ENCODE measurements at places on chromosomes 7 and 10. TPM values are rescaled to one million over a fixed set of nuclear protein-coding genes. Genes with fewer than 3 reads are reported as not detected.

MYH16 gene
- total RNA-seq: not detected

DNA sequence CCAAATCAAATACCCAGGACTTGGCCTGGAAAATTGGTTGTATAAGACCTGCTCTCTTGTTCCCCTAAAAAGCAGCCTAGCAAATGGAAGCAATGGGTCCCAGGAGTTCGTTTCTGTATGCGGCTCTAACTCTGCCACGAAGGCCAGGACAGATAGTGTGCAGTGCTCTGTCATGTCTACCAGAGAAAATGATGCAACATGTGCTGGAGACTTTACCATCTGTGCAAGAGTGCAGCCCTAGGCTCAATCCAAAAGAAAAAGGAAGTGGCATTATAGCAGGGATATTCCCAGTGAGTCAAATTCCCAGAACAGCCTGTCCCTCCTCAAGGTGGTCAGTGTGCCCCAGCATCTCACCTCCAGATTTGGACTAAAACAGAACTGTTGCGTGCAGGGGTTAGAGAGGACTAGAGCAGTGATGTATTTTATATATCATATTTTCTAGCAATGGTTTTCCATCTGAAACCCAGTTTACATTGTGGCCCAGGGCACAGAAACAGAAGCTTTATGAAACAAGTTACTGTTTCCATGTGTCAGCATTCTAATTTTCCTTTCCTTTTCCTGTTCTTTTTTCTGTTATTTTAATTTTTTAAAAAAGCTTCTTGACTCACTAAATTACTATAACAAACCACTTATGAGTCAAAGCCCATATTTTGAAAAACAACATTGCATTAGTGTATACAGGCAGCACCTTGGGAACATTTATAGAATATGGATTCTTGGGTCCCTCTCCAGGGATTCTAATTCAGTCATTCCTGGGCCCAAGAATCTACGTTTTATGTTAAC is 311.2 kb downstream of the RNLS start:
- DNase-seq: peak; percentile 35

PVRIG gene
- total RNA-seq: 86.2 TPM

- DNase-seq: no peak
Observed at GRCh38 chr7:29190349-29191045, 4.1 kb upstream of the CHN2 start.

SHH gene
- not detected for total RNA-seq

GRM8 gene
- not detected for total RNA-seq

- DNase-seq: no peak
Observed at GRCh38 chr7:66930341-66930740, 9.3 kb downstream of the TMEM248 start.

DNA sequence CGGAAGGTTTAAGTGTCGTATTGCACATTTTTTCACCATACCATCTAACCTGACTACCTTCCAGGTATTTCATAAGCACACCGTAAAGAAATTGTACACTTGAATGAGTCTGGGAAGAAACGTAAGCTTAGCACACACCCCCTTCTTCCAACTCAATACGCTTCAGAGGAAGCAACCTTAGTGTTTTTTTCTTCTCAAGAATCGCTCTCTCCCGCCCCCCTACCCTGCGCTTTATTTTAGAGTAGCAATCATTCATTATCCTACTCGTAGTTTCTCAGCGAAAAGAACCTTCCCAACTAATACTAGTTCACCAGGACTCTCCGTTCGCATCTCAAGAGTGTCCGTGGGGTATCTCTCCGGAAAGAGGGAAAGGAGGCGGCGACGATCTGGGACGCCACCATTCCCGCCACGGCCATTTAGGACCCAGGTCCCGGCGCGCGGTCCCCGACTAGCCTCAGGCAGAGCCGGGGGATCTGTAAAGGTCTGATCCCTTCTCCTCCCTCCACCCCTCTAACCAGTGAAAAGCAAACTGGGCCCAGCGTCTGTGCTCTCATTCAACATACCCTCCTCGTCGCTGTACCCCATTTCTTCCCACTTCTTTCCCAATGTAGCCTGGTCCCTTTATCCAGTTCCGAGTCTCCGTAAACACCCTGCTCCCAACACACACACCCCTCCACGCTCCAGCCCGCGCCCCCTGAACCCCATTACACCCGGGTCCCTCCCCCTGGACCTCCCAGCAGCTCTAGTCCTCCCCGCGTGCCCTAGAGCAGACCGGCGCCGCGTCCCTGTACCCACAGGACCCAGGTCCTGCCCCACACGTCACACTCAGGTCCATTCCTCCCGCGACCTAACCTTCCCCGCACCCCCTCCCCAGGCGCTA is 16.0 kb downstream of the MYOZ1 start:
- DNase-seq: peak; percentile 38

GIMAP6 gene
- total RNA-seq: 124 TPM

GRCh38 chr10:79995979-79996634 is 47.2 kb upstream of the SFTPD start:
- DNase-seq: no peak

DNA sequence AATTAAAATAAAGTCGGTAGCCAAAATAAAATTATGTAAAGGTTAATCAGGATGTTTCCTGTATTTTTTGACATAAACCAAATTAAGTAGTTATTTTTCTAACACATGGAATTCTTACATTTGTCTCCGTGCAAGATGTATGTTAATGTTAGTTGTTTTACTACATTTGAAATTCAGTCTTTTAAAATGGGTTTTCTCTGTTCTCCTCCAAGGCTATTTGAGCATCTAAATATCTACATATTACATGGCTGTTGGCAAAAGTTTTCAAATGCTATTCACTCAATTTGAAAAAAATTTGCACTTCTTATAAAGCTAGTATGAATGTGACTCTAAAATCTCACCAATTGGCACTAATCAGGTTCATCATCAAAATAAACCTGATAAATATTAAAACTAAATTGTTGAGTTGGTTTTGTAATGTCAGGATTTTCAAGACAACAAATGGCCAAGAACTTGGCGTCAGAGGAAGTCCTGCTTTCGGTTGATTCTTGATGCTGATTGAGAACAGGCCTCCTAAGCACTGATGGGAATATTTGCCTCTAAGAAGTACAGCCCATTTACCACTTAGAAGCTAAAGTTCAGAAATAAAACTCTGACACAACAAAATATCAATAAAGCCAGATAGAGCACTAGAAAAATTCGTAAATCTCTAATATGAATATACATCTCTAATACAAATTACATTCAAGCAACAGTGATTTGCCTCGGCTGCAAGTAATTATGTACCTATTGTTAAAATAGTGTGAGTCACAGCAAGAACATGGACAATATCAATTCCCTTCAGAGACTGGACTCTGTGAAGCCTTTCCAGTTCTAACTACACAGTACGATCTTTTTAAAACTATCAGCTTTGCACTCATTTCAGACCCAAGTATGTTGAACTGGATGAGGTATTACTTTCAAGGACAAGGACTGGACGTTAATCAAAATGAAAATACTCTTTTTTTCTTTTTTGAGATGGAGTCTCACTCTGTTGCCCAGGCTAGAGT is 733.1 kb upstream of the C7orf33 start:
- no peak for DNase-seq

ZNF438 gene
- total RNA-seq: 3.9 TPM

- no peak for DNase-seq
Observed at GRCh38 chr7:12291870-12292269, 80.8 kb downstream of the TMEM106B start.

ATRNL1 gene
- not detected for total RNA-seq

EBF3 gene
- total RNA-seq: not detected

DNA sequence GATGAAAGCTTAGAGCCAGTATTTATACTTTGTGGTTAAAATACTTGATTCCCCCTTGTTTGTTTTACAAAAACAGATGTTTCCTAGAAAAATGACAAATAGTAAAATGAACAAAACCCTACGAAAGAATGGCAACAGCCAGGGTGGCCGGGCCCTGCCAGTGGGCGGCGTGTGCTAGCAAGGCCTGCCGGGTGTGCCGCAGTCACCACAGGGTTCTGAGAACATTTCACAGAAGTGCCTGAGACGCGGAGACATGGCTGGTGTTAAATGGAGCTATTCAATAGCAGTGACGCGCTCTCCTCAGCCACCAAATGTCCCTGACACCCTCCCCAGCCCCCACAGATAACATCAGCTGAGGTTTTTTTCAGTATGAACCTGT is 14.5 kb downstream of the GPR146 start:
- DNase-seq: no peak

GJD4 gene
- not detected for total RNA-seq

PTPRN2 gene
- 4.9 TPM for total RNA-seq

- no peak for DNase-seq
Observed at GRCh38 chr7:31320675-31321074, 19.9 kb downstream of the NEUROD6 start.

PCLO gene
- not detected for total RNA-seq

- DNase-seq: no peak
Observed at GRCh38 chr10:97944772-97945171, 85.6 kb downstream of the CRTAC1 start.

- no peak for DNase-seq
Observed at GRCh38 chr10:46559231-46559671, 2.8 kb upstream of the GPRIN2 start.

- no peak for DNase-seq
Observed at GRCh38 chr10:81978238-81978637, 103.2 kb downstream of the NRG3 start.

DNA sequence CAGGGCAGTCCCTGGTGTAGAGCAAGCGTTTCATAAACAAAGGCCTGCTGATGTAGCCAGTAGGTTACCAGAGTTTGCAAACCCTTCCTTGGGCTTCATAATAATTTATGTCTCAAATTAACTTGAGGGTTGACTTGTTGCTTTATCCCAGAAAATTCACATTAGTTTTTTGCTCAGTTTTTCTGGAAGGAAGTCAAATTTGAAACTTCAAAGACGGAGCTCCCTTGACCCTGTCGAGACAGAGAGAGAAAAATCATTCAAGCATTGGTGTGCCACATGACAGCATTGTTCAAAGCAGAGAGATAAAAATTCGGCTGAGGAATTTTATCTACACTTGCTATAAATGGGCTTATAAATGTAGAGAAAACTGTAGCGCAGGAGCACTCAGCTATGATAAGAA is 627.7 kb downstream of the TNS3 start:
- DNase-seq: no peak

NFE2L3 gene
- 10.3 TPM for total RNA-seq

METTL27 gene
- total RNA-seq: 0.69 TPM

GRCh38 chr7:5452937-5453540 is 29.4 kb upstream of the TNRC18 start:
- no peak for DNase-seq

GRCh38 chr7:155198901-155199845 is 98.5 kb upstream of the INSIG1 start:
- DNase-seq: no peak

- no peak for DNase-seq
Observed at GRCh38 chr10:24439935-24440334, 231.0 kb downstream of the KIAA1217 start.

DNA sequence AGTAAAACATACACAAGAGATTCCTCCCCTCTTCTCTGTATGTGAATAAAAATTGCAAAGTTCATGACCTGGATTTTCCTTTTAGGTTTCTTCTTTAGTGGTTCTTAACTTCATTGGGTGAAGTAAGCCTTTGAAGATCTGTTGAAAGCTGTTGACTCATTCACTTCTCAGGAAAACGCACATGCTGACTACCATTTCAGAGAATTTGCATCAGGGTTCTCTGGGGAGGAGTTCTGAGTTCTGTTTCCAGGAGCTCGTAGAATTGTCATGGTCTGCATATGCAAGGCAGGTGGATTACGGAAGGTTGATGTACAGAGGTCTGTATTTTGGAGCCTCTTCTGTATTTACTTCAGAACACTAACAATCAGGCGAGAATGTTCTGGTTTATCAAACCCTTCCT is 962 bp upstream of the SLC26A4 start:
- no peak for DNase-seq

DNA sequence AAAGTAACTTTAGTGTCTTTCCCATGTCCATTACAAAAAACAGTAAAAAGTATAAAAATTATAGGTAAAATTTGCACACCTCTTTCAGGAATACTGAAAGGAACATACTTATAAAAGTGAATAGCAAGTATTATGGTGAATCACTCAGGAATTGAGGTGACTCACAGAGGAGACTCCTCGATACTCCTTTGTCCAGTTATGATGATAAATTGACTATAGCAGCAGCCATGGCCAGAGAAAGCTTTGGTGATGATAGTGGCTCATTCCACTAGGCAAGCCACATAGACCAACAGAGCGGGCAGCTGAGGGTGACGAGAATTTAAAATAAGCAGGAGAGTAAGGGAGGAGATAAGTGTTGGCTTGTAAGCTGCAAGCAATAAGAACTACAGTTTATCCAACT is 1231.1 kb upstream of the CELF2 start:
- no peak for DNase-seq

Measured in activated naive CD8-positive, alpha-beta T cell treated with anti-CD3 and anti-CD28 coated beads, Interleukin-2, amount 10 ng/mL, durations not matched to agents 7 days and 5 days (primary cell).